A172 (cell line): ENCODE measurements at places on chromosomes 6 and 20. TPM values are rescaled to one million over a fixed set of nuclear protein-coding genes. Genes with fewer than 3 reads are reported as not detected.
A peak's percentile ranks its signal among the peaks of the same experiment; 100 is the strongest.

The HLA-DOB gene
- not detected in 2 replicates for total RNA-seq

The TTPAL gene
- total RNA-seq: 9.8 and 10.9 TPM in 2 replicates

The HMGA1 gene
- 72.3 and 117 TPM in 2 replicates for total RNA-seq

The TRIM26 gene
- 27.8 and 37.0 TPM in 2 replicates for total RNA-seq

The RAET1G gene
- total RNA-seq: 1.1 and 2.0 TPM in 2 replicates

- no peak for DNase-seq
These were observed 2.6 kb downstream of the TRERF1 start for GRCh38 chr6:42448927-42449659.

- no peak for DNase-seq
These were observed 139.7 kb upstream of the FLRT3 start for GRCh38 chr20:14477125-14477524.

GRCh38 chr6:36326356-36326995, 10.2 kb downstream of the BNIP5 start:
- no peak for DNase-seq

DNA sequence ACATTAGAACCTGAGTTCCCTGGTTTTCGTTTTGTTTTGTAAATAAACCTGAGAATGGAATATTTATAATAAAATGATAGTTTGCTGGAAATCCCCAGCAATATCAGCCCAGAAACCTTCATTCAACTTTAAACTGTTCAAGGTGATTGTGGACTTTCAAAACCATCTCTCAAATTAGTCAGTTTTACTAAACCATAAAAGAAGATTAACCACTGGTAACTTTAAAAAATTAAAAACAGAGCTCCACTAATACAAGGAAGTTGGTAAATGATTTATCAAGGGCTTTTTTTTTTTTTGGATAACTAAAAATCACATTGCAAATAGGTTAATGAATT, 10.0 kb downstream of the MBOAT1 start:
- no peak for DNase-seq

DNA sequence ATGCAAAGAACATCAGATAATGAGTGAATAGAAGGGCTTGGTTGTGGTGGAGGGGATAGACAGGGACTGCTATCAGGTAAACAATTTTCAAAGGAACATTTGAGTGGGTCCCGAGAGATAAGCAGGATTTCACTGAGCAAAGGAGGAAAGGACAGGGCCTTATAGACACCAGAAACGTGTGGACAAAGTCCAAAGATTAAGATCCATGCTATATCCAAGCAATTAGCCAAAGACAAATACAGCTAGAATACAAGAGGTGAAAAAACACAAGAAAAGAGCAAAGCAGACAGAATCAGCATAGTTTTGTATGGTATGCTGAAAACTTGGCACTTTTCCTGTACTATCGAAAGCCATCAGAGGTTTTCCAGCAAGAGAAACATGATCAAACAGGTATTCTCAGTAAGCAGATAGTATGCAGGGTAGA, 59.8 kb downstream of the CDK19 start:
- no peak for DNase-seq

DNA sequence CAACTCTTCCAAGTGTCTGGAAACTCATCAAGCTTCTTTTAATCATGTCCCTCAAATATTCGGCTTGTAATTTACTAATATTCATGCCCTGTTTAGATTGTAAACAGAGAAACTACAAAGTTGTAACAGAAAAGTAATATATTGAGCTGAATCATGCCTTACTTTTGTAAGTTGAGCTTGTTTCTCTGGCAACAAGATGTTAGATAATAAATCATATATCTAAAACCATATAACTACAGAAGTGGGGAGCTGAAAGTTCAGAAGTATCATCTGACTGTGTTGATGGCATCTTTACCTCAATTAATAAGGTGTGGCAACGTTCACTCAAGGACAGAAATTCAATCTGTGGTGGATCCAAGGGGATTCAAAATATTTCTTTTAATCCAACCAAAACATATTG, 263.9 kb downstream of the PLCB1 start:
- no peak for DNase-seq

- no peak for DNase-seq
These were observed 306.0 kb upstream of the HS3ST5 start for GRCh38 chr6:114648847-114649246.

- DNase-seq: no peak
These were observed 29.1 kb upstream of the PHACTR3 start for GRCh38 chr20:59575216-59575615.

DNA sequence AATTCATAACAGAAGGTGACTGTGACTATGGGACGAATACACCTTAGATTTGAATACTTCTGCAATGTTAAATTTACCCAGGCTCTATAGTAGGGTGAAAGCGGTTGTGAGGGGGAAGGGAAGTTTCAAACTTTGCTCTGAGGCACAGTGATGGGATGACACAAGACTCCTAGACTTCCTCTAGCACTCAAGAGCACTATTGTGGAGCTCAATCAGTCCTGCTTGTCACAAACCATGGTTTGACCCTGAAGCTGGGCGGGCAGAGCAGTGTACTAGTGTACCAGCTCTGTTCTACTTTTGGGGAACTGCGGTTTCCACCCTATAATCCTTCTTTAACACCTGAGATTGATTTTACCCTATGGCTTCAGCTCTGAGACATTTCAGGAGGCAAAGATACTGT, 17.1 kb downstream of the TRIM27 start:
- DNase-seq: no peak

GRCh38 chr6:114559419-114559818, 216.6 kb upstream of the HS3ST5 start:
- DNase-seq: no peak

- DNase-seq: no peak
These were observed 57.7 kb upstream of the EZR start for GRCh38 chr6:158876886-158877285.

DNA sequence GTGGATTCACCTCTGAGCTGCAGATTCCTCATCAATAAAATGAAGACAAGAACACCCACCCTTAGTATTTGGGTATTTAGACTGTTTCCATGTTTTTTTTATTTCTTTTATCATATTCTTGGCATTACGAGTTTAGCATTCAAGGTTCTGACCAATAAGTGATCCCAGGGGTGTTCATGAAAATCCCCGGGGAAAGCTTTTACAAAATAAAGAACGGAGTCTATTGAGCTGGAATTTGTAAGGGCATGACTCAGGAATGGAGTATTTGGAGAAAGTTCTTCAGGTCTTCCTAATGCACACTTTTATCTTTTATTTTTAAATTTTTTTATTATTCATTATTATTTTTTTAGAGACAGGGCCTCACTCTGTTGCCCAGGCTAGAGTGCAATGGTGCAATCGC, 19.4 kb upstream of the TOX2 start:
- DNase-seq: no peak

DNA sequence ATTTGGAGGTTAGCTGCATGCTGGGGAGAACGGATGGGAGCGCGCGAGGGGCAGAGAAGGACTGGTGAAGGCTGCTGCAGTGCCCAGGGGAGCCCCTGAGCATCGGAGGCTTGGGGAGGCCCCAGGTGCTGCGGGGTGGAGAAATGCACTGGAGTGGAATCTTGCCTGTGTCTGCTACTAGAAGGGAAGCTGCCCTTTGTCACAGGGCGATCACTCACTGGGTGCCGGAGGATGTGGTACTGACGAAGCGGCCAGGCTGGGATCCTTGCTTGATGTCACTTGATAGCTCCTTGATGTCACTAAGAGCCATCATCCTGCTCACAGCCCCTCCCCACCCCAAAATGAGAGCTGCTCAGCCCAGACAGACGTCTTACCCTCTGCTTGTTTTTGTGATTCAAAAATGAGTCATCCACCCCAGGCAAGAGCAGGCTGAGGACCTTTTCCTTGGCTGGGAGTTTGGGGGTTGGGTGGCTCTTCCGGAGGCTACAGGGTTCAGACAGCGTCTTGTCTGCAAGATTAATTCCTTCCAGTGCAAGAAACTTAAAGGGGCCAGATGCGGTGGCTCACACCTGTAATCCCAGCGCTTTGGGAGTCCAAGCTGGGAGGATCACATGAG, 62.6 kb upstream of the PMEPA1 start:
- peak; percentile 96 for DNase-seq

DNA sequence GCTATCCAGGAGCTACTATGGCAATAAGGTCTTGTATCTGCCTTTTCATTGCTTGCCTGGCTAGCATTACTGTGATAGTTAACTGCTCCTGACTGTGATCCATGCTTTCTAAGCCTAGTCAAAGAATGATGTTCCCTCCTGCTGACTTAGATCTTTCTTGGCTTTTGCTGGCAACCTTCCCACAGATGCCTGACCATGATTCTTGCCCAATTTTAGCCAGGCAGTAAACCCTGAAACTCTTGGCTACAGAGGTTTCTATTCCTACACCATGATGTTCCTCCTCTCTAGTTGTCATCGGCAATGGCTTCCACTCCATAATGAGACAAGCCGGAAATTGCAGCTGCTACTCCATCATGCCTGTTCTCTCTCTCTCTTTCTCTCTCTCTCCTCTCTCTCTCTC, 238.1 kb downstream of the HAO1 start:
- no peak for DNase-seq

DNA sequence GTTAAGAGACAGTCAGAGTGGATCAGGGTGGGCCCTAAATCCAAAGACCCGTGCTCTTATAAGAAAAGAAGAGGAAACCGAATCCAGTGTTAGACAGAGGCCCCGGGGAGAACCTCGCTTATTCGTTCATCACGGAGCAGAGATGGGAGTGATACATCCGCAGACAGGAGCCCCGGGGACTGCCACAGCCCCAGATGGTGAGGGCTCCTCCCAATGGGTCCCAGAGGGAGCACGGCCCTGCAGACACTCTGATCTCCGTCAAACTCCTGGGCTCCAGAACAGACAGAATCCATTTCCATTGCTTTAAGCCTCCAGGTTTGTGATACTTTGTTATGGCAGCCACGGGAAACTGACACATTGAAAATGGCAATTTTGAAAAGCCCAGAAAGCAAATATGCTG, 47.0 kb downstream of the CDH4 start:
- no peak for DNase-seq

DNA sequence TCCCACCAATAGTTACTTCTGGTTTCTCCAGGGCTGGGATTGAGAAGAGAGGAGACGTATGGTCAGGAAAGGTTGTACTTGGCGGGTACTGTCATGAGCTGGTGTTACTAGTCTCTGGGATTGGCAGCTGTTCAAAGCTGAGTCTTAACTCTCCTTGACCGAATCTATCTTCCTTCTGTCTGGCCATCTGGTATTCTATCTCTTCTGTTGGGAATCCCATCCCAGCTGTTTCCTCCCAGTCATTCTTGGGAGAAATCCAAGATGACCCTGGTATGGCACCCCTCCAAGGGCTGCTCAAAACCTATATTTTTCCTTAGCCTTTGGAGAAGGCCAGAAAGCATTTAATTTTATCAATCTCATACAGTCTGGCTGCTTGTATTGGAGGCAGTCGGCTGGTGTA, 287.0 kb upstream of the CHD6 start:
- DNase-seq: no peak

DNA sequence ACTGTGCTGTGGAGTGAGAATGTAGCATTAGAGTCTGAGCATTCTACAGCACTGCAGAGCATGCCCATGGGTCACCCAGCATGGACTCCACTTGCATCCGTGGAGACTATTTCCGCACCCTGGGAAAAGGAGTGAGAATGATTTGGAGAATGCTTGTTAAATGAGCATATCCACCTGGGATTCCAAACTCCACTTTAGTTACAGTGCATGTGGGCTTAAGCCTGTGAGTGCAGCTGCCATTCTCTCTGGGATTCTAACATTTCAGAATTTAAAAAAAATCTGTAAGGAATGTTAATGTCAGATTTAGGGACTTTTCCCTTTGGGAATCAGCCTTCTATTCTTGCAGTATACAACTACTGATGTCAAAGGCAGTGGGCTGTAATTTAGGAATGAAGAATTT, 33.4 kb downstream of the KIF25 start:
- no peak for DNase-seq

GRCh38 chr6:73652637-73653570, 888 bp downstream of the SLC17A5 start:
- DNase-seq: peak; percentile 45

DNA sequence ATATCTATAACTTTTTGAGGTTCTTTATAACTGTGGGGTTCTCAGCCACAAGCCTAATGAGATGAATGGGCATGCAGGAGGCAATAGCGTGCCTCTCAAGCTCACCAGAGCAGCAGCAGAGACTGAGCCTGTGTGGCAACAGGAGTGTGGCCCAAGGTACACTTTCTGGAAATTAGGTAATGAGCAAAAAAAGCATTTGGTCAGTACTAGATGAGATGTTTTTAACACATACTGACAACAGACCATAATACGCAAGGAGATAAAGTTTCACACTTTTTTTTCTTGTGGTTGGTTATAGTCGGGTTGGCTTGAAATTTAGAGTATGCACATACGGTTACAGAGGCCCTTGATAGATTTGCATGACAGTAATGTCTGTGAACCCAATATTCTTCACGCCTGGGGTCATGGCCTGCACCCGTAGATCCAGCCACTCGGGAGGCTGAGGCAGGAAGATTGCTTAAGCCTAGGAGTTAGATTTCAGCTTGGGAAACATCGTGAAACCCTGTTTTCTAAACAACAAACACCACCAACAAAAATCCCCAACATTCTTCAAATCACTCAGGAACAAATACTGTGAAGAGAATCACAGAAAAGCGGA, 300.1 kb downstream of the GMDS start:
- no peak for DNase-seq

DNA sequence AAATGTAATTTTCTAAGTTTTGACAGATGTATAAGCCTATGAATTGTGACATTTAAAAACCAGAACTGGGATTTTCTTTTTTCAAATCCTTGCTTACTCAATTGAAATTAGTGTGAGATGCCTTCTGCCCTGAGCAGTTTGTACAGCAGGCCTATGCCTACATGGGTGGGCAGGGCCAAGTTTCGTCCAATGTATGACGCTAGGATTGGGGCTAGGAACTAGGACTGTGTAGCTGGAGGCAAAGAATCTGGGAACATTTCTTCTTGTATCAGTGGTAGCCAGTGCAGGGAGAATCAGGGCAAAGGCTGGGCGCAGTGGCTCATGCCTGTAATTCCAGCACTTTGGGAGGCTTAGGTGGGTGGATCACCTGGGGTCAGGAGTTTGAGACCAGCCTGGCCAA, 3.9 kb upstream of the PTPRA start:
- DNase-seq: no peak
